ENCODE measurements at places on chromosomes 16 and 17.
A peak's percentile ranks its signal among the peaks of the same experiment; 100 is the strongest.

- no peak for DNase-seq
Observed at GRCh38 chr17:9895923-9896322, 9.1 kb downstream of the RCVRN start.

DNA sequence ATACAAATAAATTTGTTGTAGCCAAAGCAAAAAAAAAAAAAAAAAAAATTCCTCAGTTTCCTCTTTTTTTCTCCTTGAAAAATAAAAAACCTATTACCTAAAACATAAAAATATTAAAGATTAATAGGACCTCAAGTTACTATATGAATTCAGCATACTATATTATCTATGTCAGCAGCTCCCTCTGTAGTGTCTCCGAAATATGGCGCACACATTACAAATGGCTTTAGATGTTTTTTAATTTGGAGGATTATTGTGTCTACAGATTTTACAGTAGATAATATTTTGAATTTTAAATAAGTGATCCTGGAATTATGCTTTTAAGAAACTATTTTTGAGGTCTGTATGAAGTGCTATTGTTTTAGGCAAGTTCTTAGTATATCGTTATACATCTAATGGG is 94.4 kb downstream of the NLK start:
- DNase-seq = no peak

- DNase-seq = no peak
Observed at GRCh38 chr17:52106072-52106471, 52.4 kb downstream of the CA10 start.

GRCh38 chr17:68592682-68593641 is 8.2 kb downstream of the FAM20A start:
- DNase-seq = no peak

DNA sequence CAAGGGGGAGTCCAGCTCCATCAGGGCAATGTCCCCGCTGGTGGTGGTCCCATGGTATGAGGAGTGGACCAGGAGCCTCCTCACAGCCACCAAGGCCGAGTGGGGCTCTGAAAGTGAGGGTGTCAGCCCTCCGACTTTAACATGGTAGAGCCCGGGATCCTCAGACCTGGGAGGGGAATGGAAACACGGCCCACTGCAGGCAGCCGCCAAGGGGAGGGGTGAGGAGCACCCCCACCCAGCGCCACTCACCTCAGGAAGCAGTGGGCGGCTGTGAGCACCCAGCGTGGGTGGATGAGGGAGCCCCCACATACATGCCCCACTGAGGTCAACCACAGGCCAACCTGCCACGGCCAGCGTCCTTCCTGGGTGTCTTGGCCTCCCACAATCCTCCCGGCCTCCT is 10.8 kb downstream of the ZG16B start:
- DNase-seq = no peak

DNA sequence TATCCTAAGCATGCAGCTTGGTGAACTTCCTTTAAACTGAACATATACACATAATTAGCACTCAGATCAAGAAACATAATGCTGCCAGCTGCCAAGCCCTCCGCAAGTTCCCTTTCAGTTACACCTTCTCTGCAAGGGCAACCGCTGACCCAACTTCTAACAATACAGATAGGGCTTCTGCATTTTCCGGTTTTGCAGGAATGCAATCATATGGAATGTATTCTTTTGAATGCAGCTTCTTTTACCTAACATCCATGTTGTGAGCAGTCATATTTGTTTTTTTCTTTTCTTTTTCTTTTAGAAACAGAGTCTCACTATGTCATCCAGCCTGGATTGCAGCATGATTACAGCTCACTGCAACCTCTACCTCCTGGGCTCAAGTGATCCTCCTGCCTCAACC is 110.7 kb downstream of the GSG1L start:
- DNase-seq = no peak

GRCh38 chr16:69847643-69848042 is 85.5 kb downstream of the WWP2 start:
- DNase-seq = no peak

- DNase-seq = no peak
Observed at GRCh38 chr17:74663561-74663960, 40.0 kb upstream of the CD300E start.

GRCh38 chr16:89598199-89598598 is 15.2 kb upstream of the DPEP1 start:
- no peak for DNase-seq

GRCh38 chr16:62035115-62036092 is 834 bp downstream of the CDH8 start:
- no peak for DNase-seq

DNA sequence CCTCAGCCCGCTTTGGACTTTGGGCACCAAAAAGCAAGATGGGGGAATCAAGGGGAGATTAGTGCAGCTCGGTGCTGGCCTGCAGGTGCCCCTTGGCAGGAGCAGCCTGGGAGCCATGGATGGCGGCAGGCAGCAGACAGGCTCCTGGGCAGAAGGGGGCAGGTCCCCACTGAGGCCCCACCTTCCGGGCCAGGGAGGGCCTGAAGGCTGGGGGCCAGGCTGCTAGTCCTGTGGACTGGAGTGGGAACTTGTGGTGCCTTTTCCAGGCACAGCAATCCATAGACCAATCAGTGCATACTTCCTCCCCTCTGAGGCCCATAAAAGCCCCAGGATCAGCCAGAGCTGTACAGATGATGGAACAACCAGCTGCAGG is 64.0 kb downstream of the USP32 start:
- no peak for DNase-seq

DNA sequence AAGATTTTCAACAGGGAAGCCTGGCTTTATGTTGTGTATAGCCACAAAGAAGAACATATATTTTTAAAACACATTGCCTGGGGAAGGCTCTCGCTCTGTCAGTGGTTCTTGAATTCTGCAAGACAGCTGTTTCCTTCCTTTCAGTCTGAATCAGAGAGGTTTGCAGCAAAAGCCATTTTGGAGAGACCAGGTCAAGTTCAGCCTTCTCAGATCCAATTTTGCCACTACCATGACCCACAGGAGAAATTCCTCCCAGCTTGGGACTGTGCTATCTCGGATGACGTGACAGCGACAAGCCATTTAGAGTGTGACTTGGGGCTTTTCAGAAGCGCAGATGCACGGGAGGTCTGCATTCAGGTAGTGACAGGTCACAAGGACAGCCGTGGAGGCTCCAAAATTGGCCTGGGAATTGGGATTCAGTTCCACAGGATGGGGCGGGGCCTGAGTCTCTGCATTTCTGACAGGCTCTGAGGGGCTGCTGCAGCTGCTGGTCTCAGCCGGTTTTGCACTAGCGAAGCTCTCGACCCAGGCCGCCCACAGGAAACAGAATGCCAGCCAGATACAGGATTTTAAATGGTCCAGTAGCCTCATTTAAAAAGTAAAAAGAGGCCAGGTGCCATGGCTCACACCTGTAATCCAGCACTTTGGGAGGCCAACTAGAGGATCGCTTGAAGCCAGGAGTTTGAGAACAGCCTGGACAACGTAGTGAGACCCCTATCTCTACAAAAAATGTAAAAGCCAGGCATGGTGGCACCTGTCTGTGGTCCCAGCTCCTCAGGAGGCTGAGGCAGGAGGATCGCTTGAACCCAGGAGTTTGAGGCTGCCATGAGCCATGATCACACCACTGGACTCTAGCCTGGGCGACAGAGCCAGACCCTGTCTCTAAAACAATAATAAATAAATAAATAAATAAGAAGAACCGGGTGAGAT is 196.6 kb upstream of the CIBAR2 start:
- no peak for DNase-seq

- no peak for DNase-seq
Observed at GRCh38 chr17:29196769-29197515, 16.7 kb upstream of the MYO18A start.

DNA sequence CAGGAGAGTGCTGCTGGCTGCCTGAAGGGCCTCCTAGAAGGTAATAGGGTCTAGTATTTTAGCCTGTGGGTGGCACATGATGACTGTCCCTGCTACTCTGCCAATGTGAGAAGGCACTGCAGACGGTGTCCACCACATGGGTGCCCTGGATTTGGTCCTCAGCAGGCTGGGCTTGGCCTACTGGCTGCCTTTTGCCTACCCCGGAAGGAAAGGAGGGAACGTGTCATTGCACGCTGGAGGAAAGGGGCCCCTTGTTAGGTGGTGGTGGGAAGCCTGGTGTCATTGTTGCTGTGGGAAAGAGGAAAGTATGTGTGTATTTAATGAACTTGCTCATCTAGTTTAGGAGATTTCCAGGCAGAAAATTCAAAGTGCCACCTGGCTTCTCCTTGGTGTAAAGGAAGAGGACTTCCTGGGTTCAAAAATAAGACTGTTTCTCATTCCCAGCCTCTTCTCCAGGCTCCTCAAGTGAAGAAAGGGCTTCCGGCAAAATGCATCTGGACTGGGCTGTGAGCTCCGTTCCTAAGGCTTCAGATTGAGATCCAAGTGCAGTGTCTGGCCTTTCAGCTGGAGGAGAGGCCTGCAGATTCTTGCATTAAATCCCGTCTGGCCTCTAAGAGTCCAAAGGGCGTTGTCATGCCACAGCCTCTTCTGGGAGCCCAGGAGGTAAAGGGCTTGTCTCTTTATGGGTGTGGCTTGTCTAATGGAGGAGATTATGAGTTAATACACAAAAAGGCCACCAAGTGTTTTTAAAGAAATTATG is 55.1 kb downstream of the RPTOR start:
- DNase-seq = no peak

GRCh38 chr16:58481931-58482330 is 18.0 kb upstream of the NDRG4 start:
- DNase-seq = no peak

DNA sequence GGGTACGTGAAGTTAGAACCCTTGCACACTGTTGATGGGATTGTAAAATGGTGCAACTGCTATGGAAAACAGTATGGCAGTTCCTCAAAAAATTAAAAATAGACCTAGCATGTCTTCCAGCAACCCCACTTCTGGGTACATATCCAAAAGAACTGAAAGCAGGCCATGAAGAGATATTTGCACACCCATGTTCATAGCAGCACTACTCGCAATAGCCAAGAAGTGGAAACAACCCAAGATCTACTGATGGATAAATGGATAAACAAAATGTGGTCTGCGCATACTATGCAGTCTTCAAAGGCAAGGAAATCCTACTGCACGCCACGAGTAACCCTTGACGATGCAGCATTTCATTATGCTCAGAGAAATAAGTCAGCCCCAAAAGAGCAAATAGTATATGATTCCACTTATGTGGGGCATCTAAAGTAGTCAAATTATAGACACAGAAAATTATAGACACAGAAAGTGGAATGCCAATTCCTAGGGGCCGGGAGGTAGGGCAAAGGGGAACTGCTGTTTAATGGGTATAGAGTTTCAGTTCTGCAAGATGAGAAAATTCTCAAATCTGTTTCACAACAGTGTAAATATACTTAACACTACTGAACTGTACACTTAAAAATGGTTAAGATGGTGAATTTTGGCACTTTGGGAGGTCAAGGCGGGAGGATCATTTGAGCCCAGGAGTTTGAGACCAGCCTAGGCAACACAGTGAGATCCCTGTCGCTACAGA is 17.2 kb downstream of the CORO7 start:
- DNase-seq = no peak

DNA sequence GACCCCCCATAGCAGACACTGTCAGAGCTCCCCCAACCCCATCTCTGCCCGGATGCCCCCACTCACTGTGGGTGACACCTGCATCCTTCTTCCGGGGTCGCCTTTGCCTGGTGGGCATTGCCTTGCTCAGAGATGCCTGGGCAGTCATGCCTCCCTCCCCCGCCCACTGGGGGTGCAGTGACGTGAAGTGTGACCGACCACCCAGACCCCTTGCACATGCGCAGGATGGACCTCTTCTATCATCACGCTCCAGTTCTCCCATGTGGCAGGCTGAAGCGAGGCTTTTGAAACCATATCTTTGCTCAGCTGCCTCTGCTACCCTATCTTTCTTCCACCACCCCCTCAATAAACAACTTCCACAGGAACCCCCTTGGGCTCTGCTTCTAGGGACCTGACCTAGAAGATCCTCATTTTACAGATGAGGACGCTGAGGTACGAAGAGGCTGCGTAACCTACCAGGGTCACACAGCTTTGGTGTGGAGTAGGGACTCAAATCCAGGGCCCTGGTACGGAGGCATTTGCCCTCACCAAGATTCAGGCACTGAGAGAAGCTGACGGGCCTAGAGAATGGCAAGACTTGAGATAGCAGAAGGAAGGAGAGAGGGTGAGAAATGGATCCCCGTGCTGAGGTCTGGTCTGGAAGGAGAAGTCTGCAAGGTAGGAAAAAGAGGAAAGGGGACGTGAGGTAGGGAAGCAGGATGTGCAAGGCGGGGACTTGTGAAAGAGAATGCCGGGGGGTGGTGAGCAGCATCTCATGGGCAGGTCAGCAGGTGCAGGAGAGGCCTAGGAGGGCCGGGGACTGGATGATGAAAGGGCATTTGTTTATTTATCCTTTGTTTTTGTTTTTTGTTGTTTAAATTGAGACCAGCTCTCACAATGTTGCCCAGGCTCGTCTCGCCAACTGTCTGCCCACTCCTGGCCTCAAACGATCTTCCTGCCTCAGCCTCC is 14.4 kb downstream of the NLRC5 start:
- no peak for DNase-seq

DNA sequence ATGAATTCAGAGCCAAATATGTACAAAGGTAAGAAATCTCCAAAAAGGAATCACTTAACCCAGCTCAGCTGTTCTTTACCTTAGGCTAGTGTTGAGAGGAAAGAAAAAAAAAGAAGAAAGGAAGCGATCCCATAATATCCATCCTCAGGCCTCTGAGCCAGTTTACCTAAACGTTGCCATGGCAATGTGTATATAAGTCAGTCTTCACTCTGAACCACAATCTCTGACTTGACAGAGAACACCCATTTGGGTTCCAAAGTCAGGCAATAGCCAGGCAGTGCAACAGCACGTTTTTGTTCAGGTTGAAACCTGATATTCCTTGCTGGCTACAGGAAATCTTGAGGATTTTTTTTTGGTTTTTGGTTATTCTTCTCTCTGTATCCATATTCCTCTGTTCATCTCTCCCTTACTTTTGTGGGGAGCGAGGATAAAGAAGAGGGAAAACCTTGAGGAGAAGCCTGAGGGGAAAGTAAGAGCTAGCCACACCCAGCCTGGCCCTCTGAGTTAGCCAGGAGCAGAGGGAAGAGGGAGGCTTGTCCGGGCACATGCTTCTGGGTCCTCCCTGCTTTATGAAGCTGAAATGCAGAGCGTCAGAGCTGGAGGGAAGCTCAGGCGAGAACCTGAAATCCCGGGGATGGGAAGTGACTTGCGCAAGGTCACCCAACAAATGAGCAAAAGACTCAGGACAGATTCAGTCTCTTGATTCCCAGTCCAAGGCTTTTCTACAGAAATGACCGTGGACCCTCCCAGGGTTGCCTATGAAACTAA is 152.7 kb downstream of the SOX9 start:
- DNase-seq = no peak

DNA sequence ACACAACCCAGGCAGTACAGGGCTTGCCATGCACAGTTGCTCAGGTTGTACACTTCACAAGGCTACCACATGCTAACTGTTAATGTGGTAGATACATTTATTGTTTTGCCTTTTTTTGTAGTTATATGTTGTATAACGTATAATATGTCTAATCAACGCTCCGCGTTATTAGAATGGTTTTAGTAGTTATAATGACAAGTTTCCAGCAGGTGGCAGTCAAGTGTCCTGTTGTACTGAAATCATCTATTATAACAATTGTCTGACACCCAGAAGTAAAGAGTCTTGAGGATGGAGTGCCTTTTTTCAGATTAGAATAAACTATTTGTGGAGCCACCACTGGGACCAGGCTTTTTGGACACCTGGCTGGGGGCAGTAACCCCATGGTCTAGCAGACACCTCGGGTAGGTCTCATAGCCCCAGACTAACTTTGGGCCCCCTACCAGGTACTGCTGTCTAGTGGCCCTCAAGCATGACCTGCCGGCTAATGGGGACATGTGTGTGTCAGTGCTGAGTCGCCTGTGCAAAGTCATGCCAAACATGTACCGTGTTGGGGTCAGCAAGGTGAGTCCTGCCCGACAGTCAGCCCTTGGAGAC is 32.8 kb downstream of the MYO15A start:
- peak; percentile 5 for DNase-seq
